Muscle of arm (tissue), 14 donors: ENCODE measurements at places on chromosomes 6 and 20.
A peak's percentile ranks its signal among the peaks of the same experiment; 100 is the strongest.

- DNase-seq = no peak
Observed at GRCh38 chr6:166545156-166546034, 41.1 kb downstream of the RAMACL start.

GRCh38 chr6:135852746-135853145 lies 1.2 kb downstream of the PDE7B start:
- DNase-seq = peak; percentile 26

DNA sequence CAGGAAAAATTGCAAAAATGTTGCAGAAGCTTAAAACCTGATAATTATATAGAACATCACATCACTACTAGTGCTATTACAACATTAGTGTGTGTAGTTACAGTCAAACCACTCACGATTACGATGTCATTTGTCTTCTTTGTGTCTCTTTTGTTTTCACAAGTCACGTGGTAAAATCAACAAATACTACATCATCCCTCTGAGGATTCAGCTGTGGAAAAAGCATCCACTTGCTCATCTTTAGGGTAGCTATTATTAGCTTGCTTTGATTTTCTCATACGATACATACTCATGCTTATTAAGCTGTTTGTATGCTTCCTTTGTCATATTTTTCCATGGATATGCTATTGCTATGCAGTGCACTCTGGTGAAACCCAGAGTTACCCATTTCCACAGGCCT lies 22.2 kb upstream of the ATXN1 start:
- DNase-seq = no peak

DNA sequence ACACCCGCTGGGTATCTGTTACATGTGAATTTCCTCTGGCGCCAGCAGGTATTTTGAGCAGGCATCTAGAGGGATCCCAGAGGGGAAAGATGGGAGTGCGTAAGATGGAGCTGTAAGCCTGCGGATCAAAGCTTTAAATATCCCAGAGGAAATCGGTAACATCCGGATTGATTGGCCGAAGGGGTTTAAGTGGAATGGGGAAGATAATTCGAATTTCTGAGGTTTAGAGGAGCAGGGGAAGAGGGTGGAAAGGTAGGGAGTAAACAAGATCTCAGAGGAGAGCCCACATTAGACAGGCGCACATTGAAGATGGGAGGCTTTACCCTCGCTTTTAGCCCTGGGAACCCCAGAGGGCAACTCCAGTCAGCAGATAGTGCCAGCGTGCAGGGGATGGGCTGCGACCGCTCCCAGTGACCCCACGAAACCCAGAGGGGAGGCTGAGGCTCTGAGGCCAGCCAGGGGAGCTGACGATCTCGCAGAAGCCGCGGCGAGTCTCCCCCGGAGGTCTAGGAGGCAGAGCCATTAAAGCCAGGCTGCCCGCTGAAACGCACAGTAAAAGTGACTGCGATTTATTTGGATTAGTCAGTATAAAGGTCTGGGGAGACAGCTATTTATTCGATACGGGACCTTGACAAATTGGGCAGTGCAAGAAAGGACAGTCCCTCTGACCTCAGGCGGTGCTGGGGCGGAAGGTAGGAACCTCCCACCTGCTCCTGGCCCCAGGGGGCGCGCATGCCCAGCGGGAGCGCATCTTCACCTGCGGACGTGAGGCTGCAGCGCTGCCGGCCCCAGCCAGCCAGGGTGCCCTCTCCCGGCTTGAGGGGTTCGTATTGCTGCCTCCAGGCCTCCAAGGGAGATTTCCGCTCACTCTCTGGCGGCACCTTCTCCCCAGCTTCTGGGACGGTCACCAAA lies 34.3 kb upstream of the TCF21 start:
- no peak for DNase-seq

DNA sequence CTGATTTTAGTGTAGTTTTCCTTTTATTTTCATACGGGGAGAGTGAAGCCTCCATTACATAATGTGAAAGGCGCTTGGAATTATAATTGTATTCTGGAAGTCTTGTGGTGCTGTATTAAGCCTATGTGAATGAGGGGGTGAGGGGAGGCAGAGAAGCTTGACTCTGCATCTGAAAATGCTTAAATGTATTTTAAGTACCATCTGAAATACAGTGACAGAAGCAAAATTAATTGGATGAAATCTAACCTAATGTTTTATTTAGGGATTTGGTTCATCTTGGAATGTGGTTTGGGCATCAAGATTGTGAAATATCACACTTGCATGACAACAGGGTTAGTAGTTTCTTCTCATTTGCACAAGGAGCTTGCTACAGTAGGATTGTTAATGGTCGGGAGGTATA lies 41.2 kb downstream of the TMEM200A start:
- no peak for DNase-seq

DNA sequence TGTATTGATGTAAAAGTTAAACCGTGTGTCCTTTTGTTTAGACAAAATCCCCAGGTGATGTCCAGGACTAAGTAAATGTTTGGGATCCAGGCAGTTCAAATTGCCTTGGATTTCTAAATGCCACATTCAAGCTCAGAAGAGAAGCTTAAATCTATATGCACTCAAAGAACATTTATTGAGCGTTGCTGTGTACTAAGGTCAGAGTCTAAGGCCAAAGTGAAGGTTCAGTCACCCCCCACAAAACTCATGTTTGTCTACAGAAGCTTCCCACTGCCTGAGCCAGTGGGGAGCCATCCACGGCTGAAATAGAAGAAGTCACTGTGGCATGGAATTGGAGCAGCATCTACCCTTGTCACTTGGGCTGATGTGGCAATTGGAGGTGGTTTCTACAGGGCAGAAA lies 70.7 kb upstream of the INSM1 start:
- no peak for DNase-seq

- DNase-seq = no peak
Observed at GRCh38 chr6:168045141-168045691, 33.8 kb downstream of the FRMD1 start.

DNA sequence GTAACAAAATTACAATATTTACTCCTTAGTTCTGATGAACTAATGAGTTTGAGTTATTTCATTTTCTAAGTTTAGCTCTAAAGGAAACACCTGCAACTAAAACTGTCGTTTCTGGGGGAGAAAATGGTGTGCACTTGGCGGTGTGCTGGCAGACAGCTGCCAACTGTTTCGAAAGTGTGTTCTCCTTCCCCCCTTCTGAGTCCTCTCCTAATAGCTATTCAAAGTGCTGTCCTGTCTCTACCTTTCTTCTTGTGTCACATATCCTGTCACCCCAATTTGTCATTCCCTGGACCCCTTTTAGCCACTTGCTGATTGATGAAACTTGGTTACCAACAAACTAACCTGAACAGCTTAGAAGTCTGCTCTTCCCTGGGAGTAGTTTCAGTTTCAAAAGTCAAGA lies 4.9 kb upstream of the UBE2J1 start:
- DNase-seq = no peak

- DNase-seq = no peak
Observed at GRCh38 chr20:36210436-36211021, 25.7 kb upstream of the AAR2 start.

GRCh38 chr20:4304601-4305000 lies 289.2 kb upstream of the RNF24 start:
- DNase-seq = no peak

- peak; percentile 94 for DNase-seq
Observed at GRCh38 chr20:23420943-23421931, at the start of gene NAPB. NAPB (minus strand) TSS chr20:23421488; CDS start chr20:23421402, 86 bp downstream.

DNA sequence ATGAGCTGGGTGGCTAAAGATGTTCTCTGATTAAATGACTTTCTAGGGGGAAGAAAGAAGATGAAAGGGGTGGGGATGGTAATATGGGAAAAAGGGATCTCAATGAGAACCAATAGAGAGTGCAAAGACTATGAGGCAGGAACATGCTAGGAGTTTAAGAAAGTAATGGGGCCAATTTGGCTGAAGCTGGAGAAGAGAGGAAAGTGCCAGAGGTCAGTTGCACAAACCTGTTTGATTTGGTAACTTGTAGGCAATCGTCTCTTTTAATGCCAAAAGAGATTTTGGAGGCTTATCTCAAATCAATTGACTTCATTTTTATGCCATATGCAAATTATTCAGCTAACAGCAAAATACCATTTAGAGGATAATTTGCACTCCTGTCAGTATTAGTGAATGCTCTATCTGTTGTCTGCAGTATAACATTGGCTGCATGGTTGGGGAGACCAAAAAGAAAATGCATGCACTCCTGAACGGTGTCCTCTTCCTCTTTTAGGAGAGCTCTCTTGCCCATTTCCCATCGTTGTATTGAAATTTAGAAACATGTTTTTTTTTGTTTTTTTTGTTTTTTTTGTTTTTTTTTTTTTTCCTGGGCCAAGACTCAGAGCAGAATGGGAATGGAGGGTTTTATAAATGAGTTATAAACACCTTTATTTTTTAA lies 193.9 kb downstream of the BTBD3 start:
- no peak for DNase-seq

DNA sequence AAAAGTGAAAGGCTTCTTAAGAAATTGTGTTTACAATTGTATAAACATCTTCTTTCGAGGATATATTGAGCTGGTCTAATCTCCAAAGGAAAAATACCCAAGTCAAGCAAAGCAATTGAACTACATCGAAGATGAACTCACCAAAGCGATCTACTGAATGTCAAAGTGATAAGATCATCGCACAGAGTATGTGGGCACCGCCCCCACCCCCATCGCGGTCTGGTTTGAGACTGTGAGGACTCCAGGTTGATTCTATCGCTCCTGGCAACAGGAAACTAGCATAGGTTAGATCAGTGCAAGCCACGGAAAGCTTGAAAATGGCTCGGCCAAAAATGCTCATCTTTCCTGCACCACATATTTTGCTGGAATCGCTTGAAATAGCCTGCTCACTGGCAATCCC lies 133.2 kb upstream of the RPS6KA2 start:
- DNase-seq = no peak
